Posterior vena cava (tissue), 2 donors: ENCODE measurements at places on chromosomes 4 and X. TPM values are rescaled to one million over a fixed set of nuclear protein-coding genes. Genes with fewer than 3 reads are reported as not detected.
A peak's percentile ranks its signal among the peaks of the same experiment; 100 is the strongest.

Gene AMOT
- 21.0 TPM for total RNA-seq

Gene KLHL34
- not detected for total RNA-seq

Gene MXD4
- 43.7 TPM for total RNA-seq

Gene FSTL5
- not detected for total RNA-seq

Gene PDE5A
- total RNA-seq, result 87.1 TPM

Gene SHROOM2
- 1.2 TPM for total RNA-seq

Gene ATP6AP2
- 107 TPM for total RNA-seq

Gene VCX3A
- not detected for total RNA-seq

Gene ARHGEF9
- 94.0 TPM for total RNA-seq

Gene ZXDB
- 7.8 TPM for total RNA-seq

Gene RBM47
- total RNA-seq, result 22.6 TPM

Gene PAK3
- total RNA-seq, result 11.4 TPM

Gene SSR4
- total RNA-seq, result 164 TPM

Gene MEPE
- not detected for total RNA-seq

- DNase-seq, result no peak
Observed at GRCh38 chrX:69096963-69097362, 68.3 kb downstream of the PJA1 start.

GRCh38 chr4:184680698-184681097 lies 31.2 kb downstream of the PRIMPOL start:
- no peak for DNase-seq

GRCh38 chr4:10075158-10075863 lies 41.3 kb downstream of the WDR1 start:
- peak; percentile 58 for DNase-seq

- no peak for DNase-seq
Observed at GRCh38 chr4:84389406-84389805, 109.7 kb downstream of the NKX6-1 start.

- no peak for DNase-seq
Observed at GRCh38 chr4:41550308-41550707, 12.4 kb downstream of the LIMCH1 start.

DNA sequence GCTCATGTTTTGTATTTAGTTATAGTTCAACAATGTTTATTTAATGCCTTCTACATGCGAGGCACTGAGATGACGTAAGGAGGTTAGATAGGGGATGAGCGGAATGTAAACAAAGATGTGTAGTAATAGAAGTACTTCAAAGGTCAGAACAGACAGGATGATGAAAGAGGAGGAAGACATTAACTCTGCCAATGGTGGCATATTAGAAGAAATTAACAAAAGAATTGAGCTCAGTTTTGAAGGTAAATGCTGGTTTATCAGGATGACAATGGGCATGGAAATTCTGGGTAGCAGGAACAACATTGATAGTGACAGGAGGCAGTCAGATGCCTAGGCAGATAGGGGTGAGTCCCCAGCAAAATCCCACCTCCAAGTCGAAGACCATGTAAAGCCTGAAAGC lies 62.3 kb upstream of the PGRMC2 start:
- no peak for DNase-seq

- no peak for DNase-seq
Observed at GRCh38 chr4:128393101-128393704, 105.6 kb upstream of the PGRMC2 start.

- DNase-seq, result no peak
Observed at GRCh38 chr4:93086356-93086755, 742.2 kb upstream of the ATOH1 start.

GRCh38 chr4:53520116-53520515 lies 71.2 kb downstream of the LNX1 start:
- DNase-seq, result no peak

GRCh38 chr4:78671903-78672815 lies 104.0 kb upstream of the BMP2K start:
- no peak for DNase-seq

- DNase-seq, result no peak
Observed at GRCh38 chr4:47717188-47717587, 120.7 kb downstream of the CORIN start.

DNA sequence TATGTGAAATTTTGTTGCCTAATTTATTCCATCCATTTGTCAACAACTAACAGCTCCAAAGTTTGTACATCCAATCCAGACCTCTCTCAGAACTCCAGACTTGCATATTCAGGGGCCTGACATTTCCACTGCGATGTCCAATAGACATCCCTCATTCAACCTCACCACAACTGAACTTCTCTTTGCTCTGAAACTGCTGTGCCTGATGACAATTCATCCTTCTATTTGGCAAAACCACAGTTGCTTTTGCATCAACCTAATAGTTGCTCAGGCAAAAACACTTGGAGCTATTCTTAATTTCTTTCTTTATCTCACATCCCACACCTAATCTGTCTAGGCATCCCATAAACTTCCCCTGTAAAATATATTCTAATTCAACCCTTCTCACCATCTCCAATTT lies 56.5 kb downstream of the ANTXR2 start:
- DNase-seq, result no peak

- DNase-seq, result no peak
Observed at GRCh38 chrX:34585561-34585960, 71.5 kb downstream of the TMEM47 start.

- no peak for DNase-seq
Observed at GRCh38 chr4:109275066-109275745, 27.3 kb downstream of the COL25A1 start.

- no peak for DNase-seq
Observed at GRCh38 chr4:158836002-158836369, 67.2 kb downstream of the FNIP2 start.

DNA sequence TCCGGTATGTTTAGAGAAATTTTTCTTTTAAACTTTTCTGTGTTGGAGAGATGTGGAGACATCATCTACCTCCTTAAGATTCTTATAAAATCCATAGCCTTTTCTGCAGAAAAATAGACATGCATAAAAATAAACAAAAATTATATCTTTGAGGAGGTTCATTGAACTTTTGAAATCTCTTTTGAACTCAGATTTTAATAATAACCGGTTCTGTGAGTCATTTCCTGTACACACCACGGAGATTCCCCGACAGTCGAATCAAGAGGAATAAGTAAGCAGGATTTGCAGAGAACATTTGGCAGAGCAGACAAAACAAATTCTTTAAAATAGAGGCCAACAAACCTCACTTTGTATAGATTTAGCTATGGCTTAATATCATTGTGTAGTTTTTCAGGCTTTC lies 918.7 kb upstream of the POU3F4 start:
- DNase-seq, result no peak

DNA sequence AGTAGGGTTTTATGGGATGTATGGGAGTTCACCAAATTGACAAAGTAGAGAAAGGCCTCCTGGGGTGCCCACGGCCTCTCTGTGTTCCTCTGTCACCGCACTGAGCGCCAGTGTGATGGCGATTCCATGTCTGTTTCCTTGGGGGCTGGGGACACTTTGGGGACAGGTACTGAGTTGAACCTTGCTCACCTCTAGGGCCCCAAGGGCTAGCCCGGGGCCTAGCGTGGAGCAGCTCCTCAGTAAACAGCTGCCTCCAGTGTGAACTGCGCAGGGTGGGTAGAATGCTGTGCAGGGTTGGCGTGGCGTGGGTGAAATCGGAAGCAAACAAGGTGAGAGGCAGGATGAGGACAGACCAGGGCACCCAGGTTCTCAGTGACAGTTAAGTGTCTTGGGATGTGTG lies 97.8 kb downstream of the PPP2R2C start:
- peak; percentile 59 for DNase-seq

GRCh38 chr4:104025251-104025650 lies 305.5 kb upstream of the TACR3 start:
- DNase-seq, result no peak

DNA sequence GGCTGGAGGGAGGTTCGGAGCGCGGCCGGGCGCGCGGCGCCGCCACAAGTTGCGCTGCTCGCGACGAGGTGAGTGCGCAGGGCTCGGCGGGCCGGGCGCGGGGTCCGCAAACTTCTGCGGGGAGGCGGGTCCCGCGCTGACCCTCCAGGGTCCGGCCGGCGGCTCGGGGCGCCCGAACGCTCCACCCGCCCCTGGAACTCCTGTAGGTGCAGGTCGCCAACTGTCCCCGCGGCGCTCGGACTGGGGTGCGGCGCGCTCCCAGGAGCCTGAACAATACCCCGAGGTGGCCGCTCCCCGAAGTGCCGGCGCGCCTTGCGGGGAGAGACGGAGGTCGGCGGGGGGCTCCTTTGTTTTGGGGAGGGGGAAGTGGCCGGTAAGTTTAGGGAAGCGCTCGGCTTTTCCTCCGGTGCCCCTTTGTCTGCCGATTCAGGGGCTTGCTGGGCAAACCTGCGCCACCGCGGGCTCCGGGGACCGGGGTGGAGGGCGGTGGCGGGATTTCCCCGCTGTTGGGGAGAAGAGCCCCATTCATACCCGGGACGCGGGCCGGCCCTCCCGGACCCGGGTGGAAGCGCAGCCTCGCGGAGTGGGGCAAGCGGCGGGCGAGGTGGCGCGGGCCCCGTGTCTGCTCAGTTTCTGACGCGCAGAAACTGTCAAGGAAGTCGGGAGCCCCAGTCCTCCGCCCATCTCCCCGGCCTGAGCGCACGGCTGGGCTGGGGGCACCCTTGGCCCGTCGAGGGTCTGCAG lies 694 bp downstream of the TBL1X start:
- DNase-seq, result peak; percentile 84

DNA sequence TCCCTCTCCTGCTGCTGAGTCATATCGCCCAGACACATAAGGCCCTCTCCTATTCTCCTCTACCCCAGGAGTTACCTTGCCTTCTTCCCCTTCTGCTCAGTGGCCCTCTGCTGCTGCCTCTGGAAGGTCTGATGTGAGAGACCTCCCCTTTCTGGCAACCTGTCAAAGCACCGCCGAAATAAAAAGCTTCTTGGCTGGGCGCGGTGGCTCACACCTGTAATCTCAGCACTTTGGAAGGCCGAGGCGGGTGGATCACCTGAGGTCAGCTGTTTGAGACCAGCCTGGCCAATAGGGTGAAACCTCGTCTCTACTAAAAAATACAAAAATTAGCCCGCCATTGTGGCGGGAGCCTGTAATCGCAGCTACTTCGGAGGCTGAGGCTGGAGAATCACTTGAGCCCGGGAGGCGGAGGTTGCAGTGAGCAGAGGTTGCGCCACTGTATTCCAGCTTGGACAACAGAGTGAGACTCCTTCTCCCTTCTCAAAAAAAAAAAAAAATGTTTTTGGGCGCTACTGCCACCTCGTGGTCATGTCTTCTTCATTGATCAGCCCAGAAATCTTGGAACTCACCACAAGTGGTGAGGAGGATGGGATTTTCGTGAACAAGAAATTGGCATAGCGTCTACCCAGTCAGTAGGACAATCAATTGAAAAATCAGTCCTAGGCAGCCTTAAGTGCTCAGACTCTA lies 8.6 kb upstream of the ZXDA start:
- no peak for DNase-seq
